Trophoblast cell (in vitro differentiated cells and primary cell): ENCODE measurements at places on chromosomes 6 and 20.

DNA sequence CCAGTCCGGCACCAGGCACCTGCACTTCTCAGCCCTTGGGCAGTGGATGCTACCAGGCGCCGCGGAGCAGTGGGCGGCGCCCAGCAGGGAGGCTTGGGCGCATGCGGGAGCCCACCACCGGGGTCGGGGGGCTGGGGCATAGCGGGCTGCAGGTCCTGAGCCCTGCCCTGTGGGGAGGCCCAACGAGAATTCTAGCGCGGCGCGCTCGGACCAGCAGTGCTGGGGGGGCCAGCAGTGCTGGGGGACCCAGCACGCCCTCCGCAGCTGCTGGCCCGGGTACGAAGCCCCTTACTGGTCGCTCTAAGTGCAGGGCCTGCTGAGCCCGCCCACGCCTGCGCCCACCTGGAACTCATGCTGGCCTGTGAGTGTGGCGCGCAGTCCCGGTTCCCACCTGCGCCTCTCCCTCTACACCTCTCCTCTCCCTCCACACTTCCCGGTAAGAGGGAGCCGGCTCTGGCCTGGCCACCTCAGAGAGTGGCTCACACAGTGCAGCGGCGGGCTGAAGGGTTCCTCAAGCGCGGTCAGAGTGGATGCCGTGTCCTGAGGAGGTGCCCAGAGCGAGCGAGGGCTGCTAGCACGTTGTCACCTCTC, 28.5 kb upstream of the SERPINB1 start:
- H3K36me3 ChIP-seq, result no peaks in the 10 kb centered on the region
- H3K4me1 ChIP-seq, result peaks cover 11% of the 10 kb centered on the region
- no peak overlapping the region for H3K4me3 ChIP-seq
- DNase-seq, result no peak
- H3K27me3 ChIP-seq, result no peaks in the 10 kb centered on the region
- H3K27ac ChIP-seq, result no peak overlapping the region

- no peaks in the 10 kb centered on the region for H3K27me3 ChIP-seq
- peak; percentile 35 for DNase-seq
- H3K27ac ChIP-seq, result no peak overlapping the region
- H3K4me1 ChIP-seq, result peaks cover 3% of the 10 kb centered on the region
Observed at GRCh38 chr6:15948930-15949900, 179.7 kb upstream of the MYLIP start.

DNA sequence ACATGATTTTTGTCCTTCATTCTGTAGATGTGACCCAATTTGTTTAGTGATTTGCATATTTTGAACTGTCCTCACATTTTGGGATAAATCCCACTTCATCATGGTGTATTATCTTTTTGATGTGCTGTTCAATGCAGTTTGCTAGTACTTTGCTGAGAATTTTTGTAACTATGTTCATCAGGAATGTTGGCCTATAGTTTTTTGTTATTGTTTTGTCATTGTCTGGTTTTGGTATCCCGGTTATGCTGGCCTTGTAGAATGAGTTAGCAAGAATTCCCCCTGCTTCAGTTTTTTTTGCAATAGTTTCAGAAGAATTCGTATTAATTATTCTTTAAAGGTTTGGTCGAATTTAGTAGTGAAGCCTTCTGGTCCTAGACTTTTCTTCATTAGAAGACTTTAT, 11.9 kb downstream of the KIF25 start:
- H3K4me3 ChIP-seq, result no peak overlapping the region
- H3K4me1 ChIP-seq, result peaks cover 3% of the 10 kb centered on the region
- no peak for DNase-seq
- no peaks in the 10 kb centered on the region for H3K36me3 ChIP-seq
- no peaks in the 10 kb centered on the region for H3K27me3 ChIP-seq

DNA sequence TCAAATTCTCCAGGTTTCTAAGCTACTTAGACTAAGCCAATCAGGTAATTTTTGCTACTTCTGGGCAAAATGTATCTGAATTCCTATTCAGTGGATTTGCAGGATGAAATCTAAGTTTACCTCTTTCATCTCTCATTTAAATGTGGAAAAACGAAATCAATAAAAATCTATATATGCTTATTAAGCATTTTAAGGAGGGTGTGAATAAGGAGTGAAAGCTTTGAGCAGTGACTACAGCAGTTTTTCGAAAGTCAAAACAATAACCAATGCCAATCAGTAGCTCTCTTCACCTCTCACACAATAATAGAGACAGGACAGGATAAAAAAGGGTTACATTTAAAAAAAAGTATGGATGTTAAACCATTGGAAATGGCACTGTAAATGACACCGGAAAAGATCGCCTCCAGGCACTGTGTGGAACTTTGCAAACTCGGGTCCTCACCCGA, 476 bp upstream of the BCKDHB start:
- DNase-seq, result no peak
- no peak overlapping the region for H3K27ac ChIP-seq
- H3K27me3 ChIP-seq, result no peaks in the 10 kb centered on the region
- H3K4me1 ChIP-seq, result peaks cover 2% of the 10 kb centered on the region
- no peak overlapping the region for H3K4me3 ChIP-seq

DNA sequence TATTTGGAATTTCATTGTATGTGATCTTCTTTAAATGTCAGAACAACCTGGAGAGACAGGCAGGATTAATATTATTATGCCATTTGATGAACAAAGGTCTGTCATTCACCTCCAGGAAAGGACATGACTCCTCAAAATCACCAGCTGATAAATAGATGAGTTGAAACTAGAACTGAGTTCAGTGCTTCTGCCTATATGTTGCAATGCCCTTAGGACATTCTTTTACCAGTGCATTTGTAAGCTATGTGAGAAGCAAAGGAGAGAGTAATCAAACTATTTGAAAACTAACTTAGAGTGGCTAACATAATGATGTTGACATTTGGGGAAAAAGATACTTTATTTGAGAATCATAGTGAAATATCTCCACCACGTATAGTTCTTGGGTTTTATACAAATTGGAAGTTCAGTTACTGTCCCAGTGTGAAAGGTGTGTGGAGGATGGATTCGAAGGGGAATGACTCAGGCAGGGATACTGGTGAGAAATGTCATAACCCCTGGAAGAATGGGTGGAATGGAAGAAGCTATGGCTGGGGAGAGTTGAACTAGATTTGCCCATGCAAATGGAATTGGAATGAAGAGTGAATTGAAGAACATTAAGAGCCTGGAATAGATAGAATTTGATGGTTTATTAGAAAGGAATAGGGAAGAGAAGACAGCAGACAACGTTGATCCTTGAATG, 21.5 kb downstream of the PKIB start:
- no peak overlapping the region for H3K4me3 ChIP-seq
- H3K27me3 ChIP-seq, result no peaks in the 10 kb centered on the region
- H3K4me1 ChIP-seq, result no peaks in the 10 kb centered on the region

DNA sequence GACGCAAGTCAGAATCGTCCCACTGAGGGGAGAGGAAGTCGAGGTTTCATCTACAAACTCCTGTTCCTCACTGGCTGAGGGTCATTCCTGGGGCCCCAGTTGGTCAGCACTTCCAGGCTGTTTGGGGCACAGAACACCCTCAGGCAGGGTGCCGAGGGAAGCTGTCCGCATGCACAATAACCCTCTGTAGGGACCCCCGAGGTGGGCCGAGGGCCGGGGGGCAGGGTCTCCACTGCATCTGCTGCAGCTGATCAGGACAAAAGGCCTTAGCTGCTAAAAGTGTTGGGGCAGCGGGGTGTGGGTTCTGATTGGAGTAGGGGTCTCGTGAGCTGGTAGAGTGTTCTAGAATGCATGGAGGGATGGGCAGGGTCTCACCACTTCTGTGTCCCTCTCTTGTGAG, 125.1 kb downstream of the TOX2 start:
- H3K27me3 ChIP-seq, result no peaks in the 10 kb centered on the region
- no peak for DNase-seq
- H3K4me3 ChIP-seq, result no peak overlapping the region
- H3K4me1 ChIP-seq, result no peaks in the 10 kb centered on the region
- no peak overlapping the region for H3K27ac ChIP-seq
- no peaks in the 10 kb centered on the region for H3K36me3 ChIP-seq

GRCh38 chr20:41340327-41341055, at the start of gene LPIN3:
LPIN3 (plus strand) TSS chr20:41340821; CDS start chr20:41345804, 4,983 bp downstream.
- H3K27ac ChIP-seq, result peak within 1 kb of the TSS; percentile 3
- no peaks in the 10 kb centered on the region for H3K27me3 ChIP-seq
- peak; percentile 96 for DNase-seq
- peaks cover 22% of the 10 kb centered on the region for H3K4me1 ChIP-seq

DNA sequence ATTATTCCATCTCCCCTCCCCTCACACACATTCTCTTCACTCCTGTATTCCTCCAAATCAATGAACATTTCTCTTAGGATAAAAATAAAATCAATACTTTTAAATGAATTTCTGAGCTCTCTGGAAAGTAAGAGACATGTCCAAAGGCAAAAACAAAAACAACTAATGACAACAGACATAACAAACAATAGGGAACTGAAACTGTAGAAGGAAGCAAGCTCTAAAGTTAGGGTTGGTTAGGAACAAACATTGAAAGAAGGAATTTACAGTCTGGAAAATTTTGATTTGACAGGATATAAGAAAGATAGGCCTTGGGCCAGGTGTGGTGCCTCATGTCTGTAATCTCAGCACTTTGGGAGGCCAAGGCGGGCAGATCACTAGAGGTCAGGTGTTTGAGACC, 17.5 kb upstream of the MYCT1 start:
- no peak overlapping the region for H3K27ac ChIP-seq
- no peak for DNase-seq
- H3K4me1 ChIP-seq, result peaks cover 4% of the 10 kb centered on the region
- H3K27me3 ChIP-seq, result no peaks in the 10 kb centered on the region

GRCh38 chr6:132131351-132131750, 180.2 kb upstream of the CCN2 start:
- no peak overlapping the region for H3K27ac ChIP-seq
- peak; percentile 53 for DNase-seq
- no peaks in the 10 kb centered on the region for H3K27me3 ChIP-seq
- peaks cover 6% of the 10 kb centered on the region for H3K4me1 ChIP-seq

DNA sequence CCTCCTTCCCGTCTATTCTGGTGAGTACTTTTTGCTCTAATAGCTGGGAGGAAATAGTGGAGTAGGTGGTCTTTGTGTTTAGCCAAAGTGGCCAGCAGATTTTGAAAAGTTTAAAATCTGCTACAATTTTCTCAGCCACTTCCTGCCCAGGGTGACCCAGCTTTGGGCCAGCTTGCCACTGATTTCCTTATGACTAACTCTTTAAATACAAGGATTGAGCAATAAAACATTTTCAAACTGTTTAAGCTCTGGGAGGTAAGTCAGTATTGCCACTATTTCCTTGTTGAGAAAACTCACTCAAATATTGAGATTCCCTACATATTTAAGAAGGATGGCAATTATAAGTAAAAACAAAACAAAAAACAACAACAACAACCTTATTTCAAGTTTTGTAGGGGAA, 54.5 kb downstream of the TRMT11 start:
- H3K27ac ChIP-seq, result no peak overlapping the region
- H3K36me3 ChIP-seq, result no peaks in the 10 kb centered on the region
- no peaks in the 10 kb centered on the region for H3K4me1 ChIP-seq
- DNase-seq, result no peak

DNA sequence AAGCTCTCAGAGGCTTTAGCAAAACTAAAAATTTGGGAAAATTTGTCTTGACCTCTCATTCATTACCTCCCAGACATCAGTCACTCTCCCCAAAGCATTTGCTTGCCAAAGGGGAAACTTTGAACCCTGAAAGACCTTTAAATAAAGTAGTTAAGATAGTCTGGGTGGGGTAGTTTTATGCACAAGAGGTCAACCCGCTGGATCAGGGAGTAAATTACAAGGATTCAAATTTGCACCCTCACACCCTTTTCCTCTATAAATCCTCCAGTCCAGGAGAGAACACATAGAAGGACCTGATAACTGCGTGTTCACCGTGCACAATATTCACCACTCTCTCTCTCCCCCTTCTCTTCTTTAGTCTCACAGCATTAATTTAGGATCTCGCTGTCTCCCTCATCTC, 36.1 kb upstream of the TNFRSF21 start:
- no peaks in the 10 kb centered on the region for H3K27me3 ChIP-seq
- no peak overlapping the region for H3K27ac ChIP-seq
- DNase-seq, result no peak
- H3K36me3 ChIP-seq, result no peaks in the 10 kb centered on the region

DNA sequence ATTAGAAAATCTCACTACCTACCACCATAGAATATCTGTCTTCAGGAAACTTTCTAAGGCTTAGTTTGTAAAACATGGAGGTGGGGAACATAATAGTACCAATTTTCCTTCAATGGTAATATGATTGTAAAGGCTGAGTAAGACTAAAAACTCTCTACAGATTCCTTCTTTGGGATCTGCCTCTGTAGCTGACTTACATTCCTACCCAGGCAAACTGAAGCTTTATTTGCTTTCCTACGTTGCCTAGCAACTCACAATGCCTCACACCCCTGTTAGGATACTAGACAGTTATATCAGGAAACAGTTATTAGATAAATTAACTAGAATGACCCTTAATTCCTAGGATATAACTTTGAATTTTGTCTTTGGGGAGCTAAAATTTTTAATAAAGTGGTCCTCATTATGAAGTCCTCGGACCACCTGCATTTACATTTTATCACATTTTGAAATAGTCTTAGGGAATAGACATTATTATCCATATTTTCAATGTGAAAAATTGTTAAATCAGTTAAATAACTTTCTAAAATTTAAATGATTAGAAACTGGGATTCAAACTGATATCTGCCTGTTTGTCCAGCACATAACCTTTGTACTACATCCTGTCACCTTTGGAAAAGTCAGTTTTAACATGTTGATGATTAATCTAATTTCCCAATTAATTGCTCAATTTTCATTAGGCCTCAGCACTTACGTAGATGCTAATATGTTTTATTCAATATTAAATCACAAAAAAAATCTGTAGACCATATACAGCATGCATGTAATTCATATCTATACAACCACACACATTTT, 591.4 kb downstream of the RNF144B start:
- DNase-seq, result peak; percentile 79
- no peaks in the 10 kb centered on the region for H3K4me1 ChIP-seq
- H3K27ac ChIP-seq, result no peak overlapping the region
- H3K36me3 ChIP-seq, result no peaks in the 10 kb centered on the region
- H3K27me3 ChIP-seq, result no peaks in the 10 kb centered on the region
- H3K4me3 ChIP-seq, result no peak overlapping the region

DNA sequence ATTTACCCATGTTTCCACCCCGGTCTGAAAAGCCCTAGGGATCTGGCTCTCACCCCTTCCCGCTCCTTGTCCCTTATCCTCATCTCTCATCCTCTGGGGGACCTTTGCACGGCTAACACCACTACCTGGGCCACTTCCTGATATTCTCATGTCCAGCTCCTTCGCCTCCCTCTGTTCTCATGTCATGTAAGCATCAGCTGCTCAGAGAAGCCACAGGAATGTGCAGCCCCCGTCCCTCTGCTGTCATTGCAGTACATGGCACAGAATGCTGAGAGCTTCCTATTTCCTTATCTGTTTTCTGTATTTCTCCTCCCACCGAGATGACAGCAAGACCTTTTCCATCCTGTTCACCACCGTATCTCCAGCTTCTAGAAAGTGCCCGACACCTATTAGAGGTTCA, 102.4 kb downstream of the MTHFD1L start:
- H3K27ac ChIP-seq, result no peak overlapping the region
- H3K36me3 ChIP-seq, result peaks cover 5% of the 10 kb centered on the region
- peaks cover 14% of the 10 kb centered on the region for H3K4me1 ChIP-seq
- no peak overlapping the region for H3K4me3 ChIP-seq
- no peaks in the 10 kb centered on the region for H3K27me3 ChIP-seq
